ENCODE measurements at places on chromosomes 11 and 22.

DNA sequence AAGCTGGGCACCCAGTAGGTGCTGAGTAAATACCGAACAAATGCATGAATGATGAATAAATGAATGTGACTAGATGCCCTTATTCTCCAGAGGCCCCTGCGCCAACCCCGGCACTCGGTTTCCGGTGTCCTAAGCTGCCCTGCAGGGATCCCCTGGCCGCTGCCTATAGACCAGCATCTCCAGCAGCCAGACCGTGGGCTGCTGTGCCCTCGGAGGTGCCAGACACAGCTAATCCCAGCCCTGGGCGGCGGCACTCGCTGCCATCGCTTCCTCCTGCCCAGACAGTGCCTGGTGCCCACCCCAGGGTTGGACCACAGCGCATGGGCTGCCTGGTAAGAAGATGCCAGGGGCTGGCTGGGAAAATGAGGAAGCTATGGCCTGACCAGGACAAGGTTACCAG, 15.6 kb downstream of the CREB3L1 start:
- DNase-seq = no peak

DNA sequence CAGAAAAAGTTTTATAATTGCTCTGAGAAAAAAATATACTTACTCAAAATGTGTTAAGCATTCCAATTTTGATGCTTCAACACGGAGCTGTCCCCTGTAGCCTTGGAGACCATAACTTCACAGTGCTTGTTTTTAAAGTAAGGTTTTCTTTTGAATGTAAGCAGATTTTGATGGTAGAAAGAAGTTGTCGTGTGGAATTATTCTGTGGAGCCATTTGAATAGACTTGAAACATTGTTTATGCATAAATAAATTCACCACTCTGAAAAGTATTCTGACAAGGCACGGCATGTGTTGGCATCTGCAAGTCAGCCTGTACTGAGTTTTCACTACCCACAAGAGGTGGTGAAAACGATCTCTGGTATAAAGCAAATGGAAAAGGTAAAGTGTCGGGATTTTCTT, 115.5 kb downstream of the UVRAG start:
- DNase-seq = no peak

- DNase-seq = no peak
These were observed 8.7 kb upstream of the DAGLA start for GRCh38 chr11:61671527-61671926.

- no peak for DNase-seq
These were observed 111.9 kb downstream of the ZBTB16 start for GRCh38 chr11:114171257-114172054.

DNA sequence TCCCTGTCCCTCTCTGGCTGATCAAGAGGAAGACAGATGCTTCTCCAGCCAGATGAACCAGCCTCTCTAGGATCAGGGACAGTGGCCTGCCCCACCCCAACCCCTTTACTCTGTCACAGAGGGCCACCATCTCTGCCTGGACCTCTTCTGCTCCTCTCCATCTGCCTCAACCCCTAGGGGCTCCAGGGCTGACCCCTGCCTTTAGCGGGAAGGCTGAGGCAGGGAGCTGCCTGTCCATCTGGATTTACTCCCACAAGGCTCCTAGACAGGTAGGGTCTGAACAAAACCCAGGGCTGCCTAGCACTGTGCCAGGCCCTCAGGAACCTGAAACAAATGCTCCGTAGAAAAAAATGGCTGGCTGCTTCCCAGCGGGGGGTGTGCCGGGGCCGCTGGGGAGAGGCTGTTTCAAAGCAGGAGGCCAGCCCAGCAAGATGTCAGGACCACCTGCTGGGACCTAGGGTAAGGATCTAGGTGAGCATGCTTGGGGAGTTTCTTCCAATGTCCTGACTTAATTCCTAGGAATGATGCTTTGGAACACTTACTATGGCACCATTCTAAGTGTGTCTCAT, 3.2 kb downstream of the CHST1 start:
- no peak for DNase-seq

GRCh38 chr11:116892374-116892773, 55.0 kb upstream of the APOA1 start:
- DNase-seq = no peak

DNA sequence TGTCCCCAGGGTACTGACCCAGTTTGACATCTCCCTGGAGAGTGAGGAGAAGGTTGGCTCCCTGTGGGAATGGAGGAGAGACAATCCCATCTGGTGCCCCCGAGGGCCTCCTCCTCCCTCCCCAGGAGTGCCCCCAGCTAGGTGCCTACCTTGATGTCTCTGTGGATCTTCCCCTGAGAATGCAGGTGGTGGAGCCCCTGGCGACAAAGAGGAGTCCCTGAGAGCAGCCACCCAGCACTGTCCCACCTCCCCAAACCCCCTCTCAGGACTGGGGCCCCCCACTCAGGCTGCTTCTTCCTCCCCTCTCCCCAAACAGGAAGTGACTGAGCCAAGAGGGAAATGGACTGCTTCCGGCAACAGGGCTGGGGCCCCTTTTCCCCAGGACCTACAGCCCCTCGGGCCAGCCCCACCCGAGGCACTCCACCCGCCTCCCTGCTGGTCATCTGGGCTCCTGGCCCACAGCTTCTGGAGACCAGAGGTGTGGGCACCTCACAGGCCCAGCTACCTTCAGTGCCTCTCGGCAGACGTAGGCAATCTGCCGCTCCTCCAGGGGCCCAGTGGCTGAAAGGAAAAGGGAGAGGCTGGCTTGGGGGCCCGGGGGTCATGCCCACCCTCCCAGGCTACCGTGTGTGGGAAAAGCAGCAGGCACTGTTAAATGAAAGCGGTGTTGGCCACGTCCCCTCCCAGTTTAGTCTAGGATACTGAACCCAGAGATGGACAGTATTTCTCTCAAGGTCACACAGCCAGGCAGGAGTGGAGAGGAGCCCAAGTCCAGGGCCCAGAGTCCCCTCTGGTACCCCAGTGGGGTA, 1.2 kb downstream of the MAP4K2 start:
- DNase-seq = no peak
